ENCODE measurements at places on chromosomes 12 and 14.

- DNase-seq: no peak
These were observed 19.7 kb upstream of the TDRD9 start for GRCh38 chr14:103908580-103908979.

- no peak for DNase-seq
These were observed 204.7 kb downstream of the BCL11B start for GRCh38 chr14:99067141-99067920.

DNA sequence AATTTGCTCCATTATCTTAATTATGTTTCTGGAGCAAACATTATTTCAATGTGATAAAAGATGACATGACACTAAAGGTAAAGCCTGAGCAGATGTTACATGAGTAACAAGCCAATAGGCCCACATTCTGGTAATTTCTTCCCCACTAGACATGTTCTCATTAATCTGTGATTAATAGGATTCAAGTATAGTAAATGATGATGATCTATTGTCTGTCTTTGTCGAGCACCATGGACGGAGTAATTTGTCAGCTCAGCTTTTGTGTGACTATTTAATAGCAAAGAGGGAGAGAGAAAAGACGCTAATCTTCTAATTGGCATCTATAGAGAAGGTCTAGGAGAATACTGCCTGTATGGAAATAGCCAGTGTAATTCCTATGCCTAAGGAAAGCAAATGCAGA lies 62.2 kb upstream of the INSM2 start:
- DNase-seq: no peak

DNA sequence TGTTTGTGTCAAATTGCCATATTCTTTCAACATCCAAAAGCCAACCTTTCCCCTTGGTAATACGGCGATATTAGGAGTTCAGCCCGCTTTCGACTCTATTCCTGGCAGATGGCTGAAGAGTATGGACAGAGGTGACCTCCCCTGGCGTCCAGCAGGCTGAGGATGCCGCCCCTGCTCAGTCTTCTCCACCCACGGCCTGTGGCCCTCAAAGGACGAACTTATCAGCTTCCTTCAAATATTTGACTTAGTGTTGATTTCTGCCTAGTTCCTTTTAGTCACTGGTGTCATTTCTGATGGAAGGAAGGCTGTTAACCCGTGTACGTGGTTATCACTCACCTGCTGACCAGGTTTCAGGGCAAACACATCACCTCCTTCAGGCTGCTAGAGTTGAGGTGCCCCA lies 65.0 kb downstream of the TESC start:
- DNase-seq: no peak

GRCh38 chr14:102469261-102469660 lies 40.3 kb downstream of the ANKRD9 start:
- DNase-seq: no peak

GRCh38 chr14:79404874-79405511 lies 806.3 kb downstream of the DIO2 start:
- no peak for DNase-seq

GRCh38 chr12:124901003-124901402 lies 13.4 kb downstream of the UBC start:
- DNase-seq: peak; percentile 51

DNA sequence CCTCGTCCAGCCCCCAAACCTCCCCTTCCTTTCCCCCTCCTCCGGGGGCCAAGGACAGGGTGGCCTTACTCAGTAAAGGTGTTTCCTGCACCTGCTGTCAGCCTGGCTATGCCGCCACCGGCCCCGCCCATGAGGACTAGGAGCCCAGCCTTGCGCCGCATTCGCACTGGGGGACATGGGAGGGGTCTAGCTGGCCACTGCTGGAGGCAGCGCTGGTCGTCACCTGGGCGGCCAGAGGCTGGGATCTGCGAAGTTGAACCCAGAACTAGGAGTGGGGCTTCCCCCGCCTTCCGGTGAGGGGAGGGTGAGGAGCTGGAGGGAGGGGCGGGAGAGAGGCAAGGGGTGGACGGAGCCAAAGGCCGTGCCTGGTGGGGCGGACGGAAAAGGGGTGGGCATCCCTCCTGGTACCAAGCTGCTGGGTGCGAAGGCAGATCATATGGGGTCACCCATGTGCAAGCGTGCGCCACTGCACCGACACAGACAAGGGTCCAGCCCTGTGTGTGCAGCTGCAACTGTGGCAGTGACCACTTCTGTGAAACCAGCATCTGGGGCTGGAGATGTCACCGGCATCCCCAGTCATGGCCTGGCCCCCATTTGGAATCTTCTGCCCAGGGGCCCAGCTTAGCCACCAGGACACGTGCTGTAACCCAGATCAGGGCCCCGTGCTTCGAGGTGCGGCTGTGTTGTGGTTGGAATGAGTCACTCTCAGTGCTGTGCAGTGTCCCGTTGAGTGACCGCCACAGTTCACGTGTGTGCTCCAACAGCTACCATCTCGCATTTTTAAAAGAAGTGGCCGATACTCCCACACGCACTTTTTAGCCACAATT lies 8.5 kb downstream of the AMN start:
- DNase-seq: peak; percentile 23

GRCh38 chr14:103552011-103552845 lies 10.2 kb downstream of the BAG5 start:
- no peak for DNase-seq

DNA sequence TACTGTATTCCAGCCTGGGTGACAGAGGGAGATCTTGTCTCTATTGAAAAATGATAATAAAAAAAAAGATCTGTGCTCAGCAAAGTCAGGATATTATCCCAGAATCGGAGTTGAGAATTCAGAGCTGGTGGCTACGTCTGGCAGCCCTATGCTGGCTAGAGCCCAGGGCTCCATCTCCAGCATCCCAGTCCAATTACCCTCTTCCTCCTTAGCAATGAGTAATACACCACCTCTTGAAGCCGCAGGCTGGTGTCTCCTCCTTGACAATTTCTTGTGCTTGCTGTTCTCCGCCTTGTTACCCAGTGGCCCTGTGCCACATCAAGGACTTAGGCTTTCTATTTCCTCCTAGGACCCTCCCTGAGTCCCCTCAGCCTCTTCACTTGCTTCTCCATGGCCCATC lies 38.4 kb upstream of the DDX11 start:
- DNase-seq: peak; percentile 41

DNA sequence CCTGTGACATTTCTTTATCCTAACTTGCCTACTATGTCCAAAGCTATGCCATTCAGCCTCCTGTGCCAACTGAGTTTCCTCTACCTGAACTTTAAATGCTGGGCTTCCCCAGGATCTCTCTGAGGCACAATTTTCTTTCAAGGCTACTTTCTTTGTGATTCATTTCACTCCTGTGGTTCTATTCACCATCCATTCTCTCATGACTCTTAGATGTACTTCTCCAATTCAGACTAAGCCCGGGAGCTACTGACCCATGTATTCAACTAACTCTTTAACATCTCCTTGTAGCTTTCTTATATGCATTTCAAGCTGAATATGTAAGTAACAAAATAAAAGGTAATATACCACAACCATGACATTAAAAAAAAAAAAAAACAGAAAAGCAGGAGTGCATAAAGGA lies 738.9 kb upstream of the USP15 start:
- no peak for DNase-seq

DNA sequence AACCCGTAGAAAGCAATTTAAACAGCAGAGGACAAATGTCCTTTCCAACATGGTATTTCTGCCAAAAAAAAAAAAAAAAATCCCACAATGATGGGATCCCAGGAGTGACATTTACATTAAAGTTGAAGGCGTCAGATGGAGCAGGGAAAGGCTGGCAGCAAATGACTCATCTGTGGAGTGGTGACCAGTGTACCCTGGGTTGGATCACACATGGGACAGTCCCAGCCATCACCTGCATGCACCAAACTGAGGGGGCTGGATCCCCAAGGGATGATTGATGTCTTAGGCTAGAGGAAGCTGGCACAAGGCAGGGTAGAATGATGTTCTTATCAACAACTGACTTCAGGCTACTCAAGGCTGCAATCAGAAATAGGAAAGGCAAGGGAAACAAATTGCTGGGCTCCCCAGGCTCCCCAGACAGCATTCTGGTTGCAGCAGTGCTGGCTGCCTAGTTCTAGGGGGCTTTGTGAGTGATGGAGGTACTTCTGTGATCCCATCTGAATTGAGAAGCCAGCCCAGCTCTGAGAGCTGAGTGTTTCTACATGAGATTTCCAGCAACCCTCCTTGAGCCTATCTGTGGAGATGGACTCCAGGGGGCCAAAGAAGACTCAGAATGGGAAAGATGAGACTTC lies 117.9 kb downstream of the DPF3 start:
- DNase-seq: no peak

DNA sequence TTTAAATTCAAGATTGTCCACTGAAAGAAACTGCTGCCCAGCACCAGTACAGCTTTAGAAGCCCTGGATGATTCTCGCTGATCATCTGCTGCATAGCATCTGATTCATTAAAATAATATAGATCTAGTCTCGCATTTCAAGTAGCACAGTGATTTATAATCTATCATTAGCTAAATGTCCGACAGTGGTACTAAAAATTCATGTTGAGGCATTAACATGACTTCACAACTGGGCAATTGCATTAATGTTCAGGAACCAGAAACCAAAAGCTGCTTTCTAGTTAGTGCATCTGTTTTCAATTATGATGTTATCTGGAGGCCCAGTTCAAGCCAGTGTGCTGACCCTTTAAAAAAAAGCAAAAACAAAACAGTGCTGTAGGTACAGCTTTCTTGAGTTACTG lies 1987.2 kb upstream of the SEL1L start:
- DNase-seq: no peak

- peak; percentile 43 for DNase-seq
These were observed 1.6 kb downstream of the RHOF start for GRCh38 chr12:121791671-121792551.

GRCh38 chr14:100547633-100548294 lies 39.5 kb downstream of the BEGAIN start:
- DNase-seq: peak; percentile 70

- DNase-seq: no peak
These were observed 66.7 kb downstream of the RESF1 start for GRCh38 chr12:32025906-32026305.

DNA sequence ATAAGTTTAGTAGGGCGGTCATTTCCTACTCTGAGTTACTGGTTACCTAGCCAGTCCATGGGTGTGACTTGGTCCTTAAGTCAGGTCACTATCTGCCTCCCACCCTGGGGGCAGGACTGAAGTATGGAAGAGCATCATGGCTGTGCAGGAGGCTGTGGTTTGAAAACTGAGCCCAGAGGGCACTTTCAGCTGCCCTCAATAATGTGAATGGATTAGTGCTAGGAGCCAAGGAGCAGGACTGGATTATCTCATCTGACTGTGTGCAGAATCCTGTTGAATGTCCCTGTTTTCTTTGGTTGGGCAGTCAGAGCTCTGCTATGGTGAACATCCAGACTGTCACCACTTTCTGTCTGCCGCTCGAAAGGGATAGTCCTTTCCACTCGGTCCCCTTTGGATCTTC lies 1.6 kb downstream of the ATXN7L3B start:
- DNase-seq: no peak

DNA sequence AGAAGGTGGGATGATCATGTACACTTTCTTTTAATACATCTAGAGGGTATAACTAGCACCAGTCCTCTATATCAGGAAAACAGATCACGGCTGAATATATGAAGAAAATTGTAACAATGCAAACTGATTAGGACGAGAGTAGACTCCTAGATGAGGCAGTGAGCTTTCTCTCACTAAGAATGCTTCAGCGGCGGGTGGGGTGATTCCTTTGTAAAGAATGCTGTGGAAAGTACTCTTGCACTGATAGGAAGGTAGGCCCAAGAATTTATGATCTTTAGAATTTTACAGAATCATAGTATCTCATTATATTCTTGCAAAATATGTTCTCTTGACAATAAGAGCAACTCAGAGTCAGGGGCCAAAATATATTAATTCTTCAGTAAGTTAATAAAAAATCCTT lies 133.0 kb downstream of the LMNTD1 start:
- no peak for DNase-seq

DNA sequence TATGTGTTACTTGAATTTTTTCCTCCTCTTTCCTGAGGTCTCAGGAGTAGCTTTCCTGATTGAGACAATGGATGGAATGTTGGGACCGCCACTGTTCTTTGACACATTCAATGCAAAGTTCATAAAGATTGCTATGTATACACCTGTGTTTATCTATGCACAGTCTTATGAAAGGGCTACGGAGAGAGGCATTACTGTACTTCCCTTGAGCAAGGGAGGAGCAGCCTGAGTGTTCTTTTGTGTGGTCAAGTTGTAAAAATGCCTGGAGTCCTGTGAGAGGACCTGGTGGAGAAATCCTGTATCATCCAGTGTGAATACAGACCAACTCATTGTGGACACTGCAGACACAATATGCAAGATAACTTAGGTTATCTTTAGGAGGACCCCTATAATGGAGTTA lies 1.2 kb downstream of the SRGAP1 start:
- DNase-seq: peak; percentile 52

DNA sequence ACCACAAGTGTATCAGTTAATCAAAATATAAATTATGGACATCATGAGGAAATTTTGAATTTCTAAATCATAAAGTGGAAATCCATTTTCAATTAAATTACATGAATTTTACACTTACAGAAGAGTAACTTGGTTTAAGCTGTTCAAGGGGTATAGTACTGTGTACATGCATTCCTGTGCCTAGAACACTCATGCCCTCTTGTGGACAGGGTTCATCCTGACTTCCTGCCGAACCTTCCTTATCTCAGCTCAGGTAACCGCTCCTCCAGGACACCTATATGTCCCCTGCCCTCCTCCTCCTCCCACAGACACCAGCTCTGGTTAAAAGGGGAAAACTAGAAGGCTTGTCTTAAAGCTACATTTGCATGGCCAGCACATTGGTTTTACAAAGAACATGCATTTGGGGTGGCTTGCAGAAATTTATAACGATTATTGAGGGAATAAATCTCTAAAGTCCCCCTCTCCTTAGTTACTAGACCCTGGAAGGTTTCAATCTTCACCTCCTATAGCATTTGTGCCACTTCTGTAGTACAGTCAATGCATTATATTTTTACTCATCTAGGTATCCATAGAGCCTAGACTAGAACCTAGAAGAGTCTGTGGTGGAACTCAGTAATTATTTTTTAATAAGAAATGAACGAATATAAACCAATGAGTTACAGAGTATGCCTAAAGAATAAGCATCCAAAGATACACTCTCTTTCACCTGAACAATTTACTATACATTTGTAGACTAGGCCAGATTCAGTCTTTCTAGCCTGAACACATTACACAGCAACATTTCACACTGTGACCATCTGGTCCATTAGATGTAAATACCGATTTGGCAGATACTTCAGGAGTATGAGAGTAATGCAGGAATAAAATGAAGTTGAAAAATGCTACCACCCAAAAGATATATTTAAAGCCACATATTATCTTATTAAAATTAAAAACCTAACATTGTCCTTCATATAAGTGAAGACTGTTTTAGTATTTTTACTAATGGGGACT lies 345.6 kb downstream of the PAWR start:
- peak; percentile 44 for DNase-seq

DNA sequence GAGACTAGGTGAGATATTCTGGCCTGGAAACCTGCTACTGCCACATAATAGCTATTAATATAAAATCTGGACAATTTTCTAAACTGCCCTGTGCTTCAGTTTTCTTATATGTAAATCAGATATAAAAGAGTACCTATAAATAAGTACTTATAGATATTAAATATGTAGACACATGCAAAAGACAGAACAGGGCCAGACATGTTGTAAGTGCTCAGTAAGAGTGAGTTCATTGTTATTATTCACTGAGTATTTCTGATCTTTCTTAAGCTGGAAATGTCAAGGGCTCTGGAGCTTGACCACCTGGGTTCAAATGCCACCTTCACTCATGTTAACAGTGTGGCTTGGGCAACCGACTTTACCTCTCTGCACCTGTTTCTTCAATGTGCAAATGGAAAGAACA lies 179.8 kb downstream of the GALC start:
- DNase-seq: no peak

GRCh38 chr12:107340898-107341297 lies 247.5 kb upstream of the CRY1 start:
- DNase-seq: no peak

- no peak for DNase-seq
These were observed 74.3 kb downstream of the SLC25A21 start for GRCh38 chr14:37098132-37098531.
